ENCODE measurements at places on chromosomes 12 and 14. TPM values are rescaled to one million over a fixed set of nuclear protein-coding genes. Genes with fewer than 3 reads are reported as not detected.
A peak's percentile ranks its signal among the peaks of the same experiment; 100 is the strongest.

Gene ASIC1
- total RNA-seq, result 0.98 TPM

Gene OGFOD2
- 25.4 TPM for total RNA-seq

Gene NELL2
- total RNA-seq, result 10.1 TPM

Gene DEPDC4
- 1.3 TPM for total RNA-seq

Gene ZNF268
- 15.8 TPM for total RNA-seq

Gene KLRC2
- not detected for total RNA-seq

Gene FOXM1
- total RNA-seq, result 102 TPM

Gene RTL1
- total RNA-seq, result not detected

Gene CTSG
- 1.1 TPM for total RNA-seq

Gene DCAF5
- total RNA-seq, result 45.7 TPM

- no peak for DNase-seq
These were observed 16.2 kb downstream of the NCKAP5L start for GRCh38 chr12:49811961-49812401.

DNA sequence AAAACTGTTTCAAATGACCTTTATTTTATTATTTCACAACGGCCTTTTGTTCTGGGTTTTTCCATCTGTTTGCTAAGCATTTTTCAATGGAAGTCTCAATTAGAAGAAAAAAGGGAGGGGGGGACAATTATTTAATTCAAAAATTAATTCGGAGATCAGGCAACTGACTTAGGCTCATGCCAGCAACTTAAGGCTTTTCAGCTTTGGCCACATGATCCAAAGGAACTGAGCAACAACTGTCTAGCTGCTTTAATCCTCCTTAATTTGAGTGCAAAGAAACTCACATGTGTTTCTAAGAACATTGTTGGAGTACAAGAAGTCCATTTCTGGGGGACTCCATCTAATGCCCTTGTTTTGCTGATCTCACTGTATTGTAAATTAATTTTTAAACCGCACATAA lies 188.0 kb downstream of the EXOC5 start:
- no peak for DNase-seq

DNA sequence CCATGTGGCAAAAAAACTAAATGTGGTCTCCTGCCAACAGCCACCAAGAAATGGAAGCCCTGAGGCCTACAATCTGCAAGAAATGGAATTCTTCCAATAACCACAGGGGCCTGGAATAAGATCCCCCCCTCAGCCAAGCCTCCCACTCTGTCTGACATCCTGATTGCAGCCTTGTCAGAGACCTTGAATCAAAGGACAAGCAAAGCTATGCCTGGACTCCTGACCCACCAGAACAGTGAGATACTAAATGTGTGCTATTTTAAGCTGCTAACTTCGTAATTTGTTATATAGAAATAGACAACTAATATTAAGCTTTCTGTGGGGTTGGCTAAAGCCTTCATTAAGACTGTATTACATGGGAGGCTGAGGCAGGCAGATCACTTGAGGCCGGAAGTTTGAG lies 77.7 kb downstream of the TBX5 start:
- DNase-seq, result no peak

DNA sequence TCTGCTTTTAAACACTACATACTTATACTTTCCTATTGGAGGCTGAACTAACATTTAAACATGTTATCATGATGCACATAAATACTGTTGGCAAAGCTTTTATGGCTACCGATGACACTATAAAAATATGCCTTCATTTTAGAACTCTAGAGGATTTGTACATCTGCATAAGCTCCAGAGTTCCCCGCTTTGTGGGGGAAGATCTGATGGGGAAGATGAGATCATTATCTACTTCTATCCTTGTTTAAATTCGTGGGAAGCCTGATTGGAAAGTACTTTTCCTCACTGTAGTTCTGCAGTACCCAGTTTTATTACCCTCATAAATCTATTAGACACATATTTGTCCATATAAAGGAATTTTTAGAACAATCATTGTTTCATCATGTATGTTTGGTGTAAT lies 299.6 kb upstream of the ATP2B1 start:
- no peak for DNase-seq

- DNase-seq, result no peak
These were observed 518.0 kb upstream of the TBX3 start for GRCh38 chr12:115201966-115202365.

GRCh38 chr14:56195223-56195622 lies 77.0 kb downstream of the PELI2 start:
- DNase-seq, result no peak

GRCh38 chr12:53166837-53167236 lies 13.7 kb upstream of the ZNF740 start:
- no peak for DNase-seq

DNA sequence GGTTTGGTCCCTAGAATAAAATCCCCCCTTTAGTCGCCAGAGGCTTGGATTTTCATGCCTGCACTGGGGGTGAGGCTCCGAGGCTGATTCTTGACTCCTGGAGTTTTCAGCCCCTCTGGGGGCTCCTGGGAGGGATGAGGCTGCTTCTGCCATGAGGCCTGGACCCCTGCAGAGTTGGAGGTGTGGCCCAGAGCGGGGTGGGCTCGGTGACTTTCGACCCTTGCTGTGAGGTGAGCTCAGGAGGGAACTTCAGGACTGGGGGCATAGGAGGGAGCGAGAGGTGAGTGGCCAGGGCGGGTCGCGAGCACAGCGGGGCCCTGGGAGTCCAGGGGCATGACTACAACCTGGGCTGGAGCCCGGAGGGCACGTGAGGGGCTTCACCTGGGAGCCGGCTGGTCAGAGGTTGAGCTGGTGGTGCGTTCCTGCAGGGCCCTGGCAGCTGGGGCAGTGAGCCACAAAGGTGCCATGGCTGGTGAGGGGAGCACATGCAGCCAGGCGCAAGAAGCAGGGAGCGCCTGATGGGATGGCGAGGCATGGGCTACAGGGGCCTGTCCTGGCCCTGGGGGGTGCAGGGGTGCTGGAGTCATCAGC lies 168.2 kb downstream of the KIF26A start:
- DNase-seq, result no peak

DNA sequence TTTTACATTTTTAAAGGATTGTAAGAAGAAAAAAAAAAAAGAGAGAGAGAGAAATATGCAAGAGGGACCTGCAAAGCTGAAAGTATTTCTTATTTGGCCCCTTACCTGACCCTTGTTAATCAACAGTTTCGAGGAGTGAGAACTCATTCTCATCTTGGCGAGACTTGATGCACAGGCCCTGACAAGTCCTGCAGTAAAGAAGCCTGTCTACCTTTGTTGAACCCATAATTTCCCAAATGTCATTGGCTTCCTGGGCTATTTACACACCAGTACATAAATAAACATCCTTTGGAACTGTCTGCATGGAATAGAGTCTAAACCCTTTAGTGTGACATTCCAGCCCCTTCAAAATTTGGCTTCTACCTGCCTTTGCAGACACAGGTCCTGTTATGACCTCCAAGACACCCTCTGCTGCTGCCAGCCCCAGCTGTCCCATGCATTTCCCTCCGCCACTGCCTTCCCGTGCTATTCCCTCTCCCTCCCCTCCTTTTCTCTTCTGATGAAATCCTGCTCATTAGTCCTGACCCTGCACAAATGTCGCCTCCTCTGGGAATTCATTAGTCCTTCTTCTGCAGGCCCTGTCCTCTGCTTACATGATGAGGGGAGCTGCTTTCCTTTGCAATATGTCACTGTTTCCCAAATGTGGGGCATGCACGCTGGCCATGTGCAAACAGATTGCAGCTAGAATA lies 35.1 kb downstream of the MYL2 start:
- DNase-seq, result no peak

DNA sequence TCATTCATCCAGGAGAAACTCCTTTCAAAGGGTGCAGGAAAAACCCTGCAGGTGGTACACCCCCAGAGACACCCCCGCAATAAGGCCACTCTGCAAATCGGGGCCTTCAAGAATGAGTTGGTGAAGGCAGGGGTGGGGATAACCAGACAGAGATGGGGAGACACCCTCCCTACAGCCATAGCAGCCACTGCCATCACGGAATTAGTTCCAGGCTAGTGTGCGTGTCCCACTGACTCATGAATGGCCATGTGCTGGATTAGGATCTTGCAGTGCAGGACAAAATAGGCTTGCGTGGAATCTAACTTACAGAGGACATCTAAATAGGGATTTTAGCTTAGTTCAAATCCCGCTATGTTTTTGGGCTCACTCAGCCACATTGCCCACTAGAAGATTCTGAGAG lies 37.8 kb downstream of the SPRING1 start:
- DNase-seq, result no peak

DNA sequence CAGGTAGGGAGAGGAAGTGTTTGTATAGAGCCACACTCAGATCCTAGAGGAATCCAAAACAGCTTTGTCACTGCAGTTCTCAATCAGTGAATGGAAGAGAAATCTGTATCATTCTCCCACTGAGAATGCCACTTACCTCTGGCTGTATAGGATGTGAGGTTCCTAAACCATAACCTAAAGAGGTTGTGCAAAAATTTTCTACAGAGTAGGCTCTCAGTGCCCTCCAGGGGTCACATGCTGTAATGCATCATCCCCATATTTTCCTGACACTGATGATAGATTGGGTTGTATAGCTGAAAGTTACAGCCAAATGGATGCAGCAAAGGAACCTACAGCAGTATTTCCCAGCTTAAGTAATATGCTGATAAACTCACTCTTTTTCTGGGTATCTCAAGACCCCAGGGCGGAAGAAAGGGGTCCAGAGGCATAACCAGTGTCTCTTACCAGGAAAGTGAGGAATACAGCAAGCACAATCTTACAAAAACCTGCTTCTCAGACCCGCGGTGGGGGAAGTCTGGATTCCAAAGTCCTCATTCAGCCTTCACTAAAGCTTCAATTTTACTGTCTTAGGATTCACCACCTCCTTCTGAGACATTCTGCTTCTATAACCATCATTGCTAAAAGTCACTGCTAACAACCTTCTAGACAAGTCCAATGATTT lies 3.8 kb downstream of the BCDIN3D start:
- DNase-seq, result peak; percentile 42

DNA sequence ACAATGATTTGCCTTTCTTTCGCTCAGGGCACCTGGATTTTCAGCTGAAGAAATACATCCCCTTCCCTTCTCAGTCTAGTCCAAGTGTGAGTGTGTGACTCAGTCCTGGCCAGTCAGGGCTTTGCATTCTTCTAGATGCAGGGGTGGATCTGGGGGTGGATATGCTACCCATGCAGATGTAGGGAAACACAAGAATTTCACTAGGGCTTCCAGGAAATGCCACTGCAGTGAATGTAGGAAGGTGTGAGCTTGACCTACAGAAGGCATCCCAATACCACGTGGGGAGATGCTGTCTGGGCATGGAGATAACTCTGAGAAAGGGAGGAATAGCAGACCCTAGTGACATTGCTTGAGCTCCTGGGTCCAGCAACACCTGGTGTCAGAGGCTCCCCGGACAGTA lies 404.2 kb downstream of the GLT1D1 start:
- no peak for DNase-seq

DNA sequence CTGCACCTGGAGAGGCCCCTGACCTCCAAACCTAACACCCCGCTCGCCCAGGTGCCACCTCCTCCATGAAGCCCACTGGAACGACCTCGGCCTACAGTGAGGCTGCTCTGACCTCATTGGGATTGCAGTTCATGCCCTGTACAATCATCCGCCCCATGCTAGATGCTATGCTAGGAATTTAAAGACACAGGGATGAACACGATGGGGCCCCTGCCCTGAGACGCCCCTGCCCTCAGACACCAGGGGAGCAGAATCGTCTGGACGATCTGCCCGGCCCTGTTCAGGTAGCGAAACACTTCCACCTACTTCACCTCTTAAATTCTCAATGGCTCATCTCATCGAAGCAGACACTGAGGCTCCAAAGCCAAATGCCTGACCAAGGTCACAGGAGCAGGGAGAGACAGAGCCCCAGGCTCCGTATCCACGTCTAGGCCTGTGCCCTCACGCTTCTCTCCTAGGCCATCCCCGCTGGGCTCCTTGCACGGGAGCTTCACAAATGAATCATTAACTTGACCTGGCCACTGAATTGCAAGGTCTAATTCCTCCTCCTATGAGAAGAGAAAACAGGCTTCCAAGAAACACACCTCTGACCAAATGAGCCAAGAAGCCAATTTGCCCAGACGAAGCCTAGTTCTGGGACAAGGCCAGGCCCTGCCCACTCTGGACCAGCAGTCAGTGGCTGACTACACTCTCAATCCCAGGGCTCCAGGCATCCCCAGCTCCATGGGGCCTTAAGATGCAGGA lies 35.2 kb downstream of the SCARB1 start:
- DNase-seq, result no peak

DNA sequence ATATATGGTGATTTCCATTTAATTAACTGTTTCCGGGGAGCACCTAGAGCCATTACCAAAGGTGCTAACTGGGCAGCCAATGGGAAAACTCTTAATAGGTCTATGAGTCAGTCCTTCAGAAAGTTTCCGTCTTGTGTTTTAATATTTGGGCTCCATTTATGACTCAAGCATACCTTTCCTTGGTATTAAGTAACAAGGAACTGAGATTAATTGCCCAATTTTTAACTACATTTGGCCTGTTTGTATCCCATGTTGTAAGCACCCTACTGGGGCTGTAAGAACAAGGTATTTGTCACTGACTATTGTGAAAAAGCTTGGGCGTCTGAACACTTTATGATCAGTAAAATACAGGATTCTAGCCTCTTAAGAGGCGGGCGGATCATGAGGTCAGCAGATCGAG lies 62.8 kb upstream of the FOXN3 start:
- DNase-seq, result no peak

- no peak for DNase-seq
These were observed 51.7 kb downstream of the ADGRD1 start for GRCh38 chr12:131005161-131006035.

DNA sequence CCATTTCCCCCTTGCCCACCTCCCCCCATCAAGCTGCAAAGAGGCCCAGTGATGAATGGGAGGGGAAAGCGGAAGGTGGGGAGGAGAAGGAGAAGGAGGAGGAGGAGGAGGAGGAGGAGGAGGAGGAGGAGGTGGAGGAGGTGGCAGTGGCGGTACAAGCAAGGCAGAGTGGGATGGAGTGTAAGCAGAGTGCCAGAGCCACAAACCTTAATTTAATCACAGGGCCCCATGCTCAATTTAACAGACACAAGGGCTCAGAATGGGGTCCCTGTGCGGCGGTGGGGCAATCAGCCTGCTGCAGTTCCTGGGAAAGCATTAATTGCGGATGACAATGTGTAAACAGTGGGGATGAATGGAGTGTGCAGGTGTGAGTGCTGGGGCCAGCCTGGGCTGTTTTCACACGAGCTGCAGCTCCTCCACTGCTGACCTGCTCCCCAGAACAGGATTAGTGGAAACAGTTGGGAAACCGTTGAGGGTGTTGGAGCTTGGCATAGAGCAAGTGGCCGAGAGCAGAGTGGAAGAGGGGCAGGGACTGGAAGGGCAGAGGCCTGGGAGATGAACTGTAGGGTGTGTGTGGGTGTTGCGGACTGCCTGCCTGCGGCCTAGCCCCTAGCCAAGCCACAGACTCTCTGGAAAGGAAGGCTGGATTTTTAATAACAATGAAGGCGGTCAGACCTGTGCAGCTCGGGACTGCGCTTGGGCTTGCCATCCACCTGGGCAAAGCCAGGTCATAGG lies 36.4 kb upstream of the SMOC1 start:
- no peak for DNase-seq

GRCh38 chr14:42750771-42751170 lies 1144.1 kb downstream of the LRFN5 start:
- DNase-seq, result no peak

GRCh38 chr12:130965214-130965613 lies 11.5 kb downstream of the ADGRD1 start:
- DNase-seq, result no peak

DNA sequence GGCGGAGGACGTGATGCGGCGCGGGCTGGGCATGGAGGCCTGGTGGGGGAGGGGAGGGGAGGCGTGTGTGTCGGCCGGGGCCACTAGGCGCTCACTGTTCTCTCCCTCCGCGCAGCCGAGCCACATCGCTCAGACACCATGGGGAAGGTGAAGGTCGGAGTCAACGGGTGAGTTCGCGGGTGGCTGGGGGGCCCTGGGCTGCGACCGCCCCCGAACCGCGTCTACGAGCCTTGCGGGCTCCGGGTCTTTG lies 303 bp downstream of the GAPDH start:
- no peak for DNase-seq

- peak; percentile 80 for DNase-seq
These were observed 20.2 kb downstream of the KRT8 start for GRCh38 chr12:52884526-52885293.
